DMS 273 treated with DMSO at 0.1 percent for 48 hours (cell line): ENCODE measurements at places on chromosomes 2 and 18.

DNA sequence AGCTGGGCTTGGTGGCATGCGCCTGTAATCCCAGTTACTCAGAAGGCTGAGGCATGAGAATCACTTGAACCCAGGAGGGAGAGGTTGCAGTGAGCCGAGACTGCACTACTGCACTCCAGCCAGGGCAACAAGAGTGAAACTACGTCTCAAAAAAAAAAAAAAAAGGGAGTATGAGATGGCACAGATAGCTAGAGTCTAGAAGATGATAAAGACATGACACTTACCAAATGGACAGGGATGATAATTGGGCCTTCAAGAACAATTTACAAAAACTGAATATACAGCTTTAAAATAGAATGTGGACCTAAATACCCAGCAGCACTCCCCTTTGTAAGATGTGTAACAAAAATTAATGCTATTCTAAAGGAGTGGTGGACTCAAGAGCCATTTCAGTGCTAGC, 2.7 kb downstream of the METTL4 start:
- DNase-seq = no peak

DNA sequence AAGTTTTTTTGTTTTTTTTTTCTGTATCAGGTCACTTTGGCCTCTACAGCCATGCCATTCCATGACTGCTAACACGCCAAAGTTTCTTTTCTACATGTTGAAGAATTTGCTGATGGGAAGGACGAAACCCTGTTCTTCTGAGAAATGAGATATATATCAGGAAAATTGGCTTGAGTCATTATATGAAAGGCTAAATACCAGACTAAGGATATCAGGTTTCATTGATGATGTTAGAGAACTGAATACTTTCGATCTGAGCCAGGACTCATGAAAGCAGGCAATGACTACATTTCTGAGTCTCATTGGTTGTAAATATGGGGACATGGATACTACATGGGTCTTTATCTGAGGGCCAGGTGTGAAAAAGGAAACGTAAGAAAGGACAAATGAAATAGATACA, 181.4 kb downstream of the OSR1 start:
- DNase-seq = no peak

- no peak for DNase-seq
Measured at GRCh38 chr2:224520064-224520463, 65.1 kb downstream of the CUL3 start.

DNA sequence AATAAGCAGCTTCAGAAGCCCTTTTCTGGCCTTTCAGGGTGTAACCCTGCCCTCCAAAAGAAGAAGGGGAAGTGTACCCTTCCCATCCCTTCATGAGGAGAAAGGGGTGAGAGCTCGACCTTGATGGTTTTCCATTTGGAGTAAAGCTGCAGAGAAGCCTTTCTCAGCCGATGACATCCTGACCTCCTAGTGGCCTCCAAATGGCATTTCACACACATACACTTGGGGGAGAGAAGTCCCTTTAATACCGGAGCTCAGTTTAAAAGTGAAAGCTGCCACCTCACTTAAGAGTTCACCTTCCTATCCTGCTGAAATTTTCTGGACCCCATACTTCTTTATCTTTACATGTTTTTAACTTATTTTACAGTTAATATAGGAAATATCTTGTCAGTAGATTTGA, 716.7 kb downstream of the DCDC2C start:
- no peak for DNase-seq

DNA sequence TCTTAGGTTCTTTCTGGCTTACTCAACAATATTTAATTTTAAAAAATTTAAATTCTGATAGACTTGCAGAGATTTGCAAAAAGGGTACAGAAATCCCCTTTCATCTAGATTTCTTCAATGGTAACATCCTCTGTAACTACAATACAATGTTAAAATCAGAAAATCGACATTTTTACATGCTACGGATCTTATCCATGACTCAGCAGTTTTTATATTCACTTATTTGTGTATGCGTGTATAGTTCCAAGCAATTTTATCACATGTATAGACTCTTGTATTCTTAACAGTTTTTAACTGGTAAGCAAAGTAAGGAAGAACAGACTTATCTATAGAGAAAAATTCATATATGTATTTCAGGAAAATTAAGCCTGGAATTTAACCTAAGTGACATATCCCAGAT, 256.1 kb upstream of the MEX3C start:
- no peak for DNase-seq

GRCh38 chr2:108184419-108184818, 55.3 kb upstream of the SULT1C3 start:
- no peak for DNase-seq

DNA sequence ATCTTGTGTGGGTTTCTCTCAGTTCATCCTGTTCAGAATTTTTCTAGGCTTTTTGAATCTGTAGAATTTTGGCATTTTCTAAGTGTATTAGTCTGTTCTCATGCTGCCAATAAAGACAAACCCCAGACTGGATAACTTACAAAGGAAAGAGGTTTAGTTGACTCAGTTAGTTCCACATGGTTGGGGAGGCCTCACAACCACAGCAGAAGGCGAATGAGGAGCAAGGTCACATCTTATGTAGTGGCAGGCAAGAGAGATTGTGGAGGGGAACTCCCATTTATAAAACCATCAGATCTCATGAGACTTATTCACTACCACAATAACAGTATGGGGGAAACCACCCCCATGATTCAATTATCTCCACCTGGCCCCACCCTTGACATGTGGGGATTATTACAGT, 199.2 kb downstream of the ST6GAL2 start:
- DNase-seq = no peak

DNA sequence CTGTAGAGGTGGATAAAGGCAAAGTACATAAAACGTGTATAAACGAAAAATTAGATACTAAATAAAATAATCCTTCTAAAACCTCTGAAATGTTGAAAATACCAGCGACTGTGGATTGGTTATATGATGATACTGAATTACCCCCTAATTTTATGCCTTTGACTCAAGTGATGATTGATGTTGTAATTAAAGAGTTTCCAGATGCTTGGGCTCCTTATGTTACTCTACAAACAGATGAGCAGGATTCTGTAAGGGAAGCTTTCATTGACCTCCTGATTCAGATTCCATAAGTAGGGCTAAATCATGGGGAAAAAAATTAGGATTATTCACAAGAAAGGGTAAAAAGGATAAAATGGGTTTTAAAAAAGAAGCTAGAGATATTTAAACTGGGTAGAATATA, 418.2 kb upstream of the SLC39A10 start:
- DNase-seq = peak; percentile 2

DNA sequence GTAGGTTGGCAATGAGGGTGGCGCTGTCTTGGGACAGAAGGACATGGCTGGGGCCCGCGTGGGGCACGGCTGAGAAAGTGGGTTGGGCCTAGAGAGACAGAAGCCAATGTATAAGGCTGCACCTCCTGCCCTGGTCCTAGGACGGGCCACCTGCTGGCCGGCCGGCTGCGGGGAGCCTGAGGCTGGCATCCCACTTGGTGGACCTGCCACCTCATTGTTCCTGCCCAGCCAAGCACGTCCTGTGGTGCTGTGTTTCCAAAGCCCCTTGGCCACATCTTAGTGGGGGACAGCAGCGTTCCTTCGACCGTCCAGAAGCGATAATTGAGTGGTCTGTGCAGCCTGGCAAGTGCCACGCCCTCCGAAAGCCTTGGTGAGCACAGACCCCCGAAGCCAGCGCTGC, 223.9 kb downstream of the LDLRAD4 start:
- DNase-seq = no peak

GRCh38 chr2:235848055-235848454, 320.1 kb downstream of the GBX2 start:
- DNase-seq = no peak

GRCh38 chr18:56412951-56413350, 225.4 kb downstream of the TXNL1 start:
- no peak for DNase-seq

GRCh38 chr2:193482557-193482956, 1287.8 kb upstream of the TMEFF2 start:
- no peak for DNase-seq

DNA sequence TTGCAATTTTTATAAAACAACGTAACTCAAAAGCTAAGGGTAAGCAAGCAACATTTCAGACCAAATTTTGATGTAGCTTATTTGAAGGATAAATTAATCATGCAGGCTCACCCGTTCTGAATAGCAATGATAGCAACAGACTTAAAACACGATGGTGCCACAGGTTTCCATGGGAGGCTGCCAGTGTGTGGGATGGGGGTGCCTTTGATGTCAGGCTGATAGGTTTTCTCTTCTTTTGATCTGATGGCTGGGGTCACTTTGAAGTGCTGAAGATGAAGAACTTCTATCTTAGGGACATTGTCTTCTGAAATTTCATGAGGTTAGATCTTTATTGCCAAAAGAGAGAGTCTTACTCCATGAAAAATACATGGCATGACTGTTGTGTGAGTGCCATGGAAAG, 206.8 kb downstream of the LPIN1 start:
- DNase-seq = no peak

- no peak for DNase-seq
Measured at GRCh38 chr2:216477283-216478035, 21.2 kb upstream of the RPL37A start.

- no peak for DNase-seq
Measured at GRCh38 chr2:86577817-86578456, 14.7 kb upstream of the CHMP3 start.

DNA sequence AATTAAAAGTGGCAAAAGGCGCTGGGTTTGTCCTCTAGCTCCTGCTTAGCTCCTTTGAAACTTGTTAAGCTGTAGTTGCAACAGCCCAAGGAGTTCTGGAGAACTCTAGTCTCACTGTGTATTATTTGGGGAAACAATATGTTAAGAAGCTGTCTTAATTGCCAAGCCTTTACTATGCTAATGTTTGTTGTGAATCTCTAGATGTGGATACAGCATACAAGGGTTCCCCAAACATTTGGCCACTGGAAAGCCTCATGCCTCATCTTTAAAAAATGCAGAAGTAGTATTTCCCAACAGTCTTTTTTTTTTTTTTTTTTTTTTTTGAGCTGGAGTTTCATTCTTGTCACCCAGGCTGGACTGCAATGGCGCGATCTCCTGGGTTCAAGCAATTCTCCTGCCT, 236.7 kb downstream of the PRKCE start:
- no peak for DNase-seq

DNA sequence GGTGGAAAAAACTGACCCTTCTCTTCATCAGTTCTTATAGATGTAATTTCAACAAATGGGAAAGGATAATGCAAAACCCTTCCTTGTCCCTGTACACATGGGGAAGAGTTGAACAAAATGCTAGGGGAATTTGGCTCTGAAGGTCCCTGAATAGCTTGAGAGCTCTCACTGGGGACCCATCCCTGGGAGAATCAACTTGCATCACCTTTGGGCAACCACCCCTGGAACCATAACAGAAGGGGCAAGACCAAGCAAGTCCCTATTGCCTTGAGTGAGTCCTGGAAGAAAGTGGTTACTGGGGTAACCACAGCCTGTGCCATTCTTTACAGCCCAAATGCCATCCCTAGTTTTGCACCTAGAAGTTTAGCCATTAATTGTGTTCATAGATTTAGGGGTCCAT, 52.2 kb upstream of the B3GNT2 start:
- DNase-seq = no peak

- DNase-seq = peak; percentile 69
Measured at GRCh38 chr2:217413193-217413592, 553.3 kb upstream of the TNP1 start.

DNA sequence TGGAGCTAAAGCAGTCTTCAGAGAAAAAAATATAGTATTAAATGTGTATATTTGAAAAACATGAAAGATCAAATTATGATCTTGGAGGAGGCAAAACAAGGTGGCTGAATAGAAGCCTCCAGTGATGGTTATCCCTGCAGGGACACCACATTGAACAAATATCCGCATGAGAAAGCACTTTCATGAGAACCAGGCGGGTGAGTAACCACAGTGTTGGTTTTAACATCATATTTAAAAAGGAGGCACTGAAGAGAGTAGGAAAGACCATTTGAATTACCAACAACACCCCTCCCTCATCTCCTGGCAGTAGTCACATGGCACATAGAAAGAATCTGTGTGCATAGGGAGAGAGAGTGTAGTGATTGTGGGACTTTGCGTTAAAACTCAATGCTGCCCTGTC, 759.6 kb upstream of the NRXN1 start:
- DNase-seq = no peak

DNA sequence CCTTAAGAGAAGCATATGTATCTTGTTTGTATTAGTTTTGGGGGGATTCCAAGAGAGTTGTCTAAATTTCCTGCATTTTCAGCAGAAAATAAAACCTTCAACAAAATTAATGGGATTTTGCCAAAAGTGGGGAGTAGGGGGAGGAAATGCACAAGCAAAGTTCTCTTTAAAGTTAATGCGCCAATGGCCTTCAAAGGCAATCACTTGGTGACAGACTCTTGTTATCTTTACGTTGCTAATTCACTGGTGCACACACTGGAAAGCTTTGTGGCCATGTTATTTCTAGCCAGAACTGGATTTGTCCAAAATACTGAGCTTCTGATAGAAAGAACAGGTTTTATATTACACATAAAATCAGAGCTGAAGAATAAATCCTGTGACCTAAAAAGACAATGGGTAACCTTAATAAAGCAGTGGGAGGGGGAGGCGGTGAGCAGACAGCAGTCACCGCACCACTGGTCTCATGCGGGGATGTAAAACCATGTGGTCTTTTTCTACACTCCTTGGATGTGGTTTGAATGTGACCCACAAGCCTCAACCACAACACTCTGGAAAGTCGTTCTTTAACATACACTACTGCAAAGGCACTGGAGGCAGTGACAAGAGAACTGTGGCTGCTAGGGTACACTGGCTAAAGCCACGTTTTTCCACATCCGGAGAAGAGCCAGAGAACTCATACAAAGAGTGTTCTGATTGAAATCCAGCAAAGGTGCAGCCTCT, 176.9 kb upstream of the SMAD7 start:
- DNase-seq = no peak

GRCh38 chr2:71130905-71131244, 441 bp downstream of the MPHOSPH10 start:
- DNase-seq = no peak

DNA sequence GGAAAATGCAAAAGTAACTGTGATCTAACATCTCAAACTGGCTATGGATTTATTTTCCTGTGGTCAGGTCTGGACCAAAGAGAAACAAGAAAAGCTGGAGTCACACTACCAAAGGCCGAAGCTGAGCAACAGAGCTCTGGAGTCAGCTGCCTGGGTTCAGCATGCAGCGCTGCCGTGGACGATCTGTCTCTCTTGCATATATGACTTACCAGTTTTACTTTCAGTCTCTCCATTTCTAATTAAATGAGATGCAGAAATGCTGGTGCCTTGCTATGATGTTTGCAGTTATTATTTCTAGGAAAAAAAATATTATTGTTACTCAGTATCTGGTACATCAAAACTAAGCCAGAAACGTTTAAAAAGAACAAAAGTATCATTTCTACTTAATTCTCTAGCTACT, 813.2 kb downstream of the RNF144A start:
- no peak for DNase-seq

- no peak for DNase-seq
Measured at GRCh38 chr18:12851716-12852115, 32.3 kb downstream of the PTPN2 start.

- no peak for DNase-seq
Measured at GRCh38 chr2:202171241-202171825, 67.1 kb downstream of the SUMO1 start.
